GM12878 (cell line): ENCODE measurements at places on chromosomes 2 and 18.
A peak's percentile ranks its signal among the peaks of the same experiment; 100 is the strongest.

DNA sequence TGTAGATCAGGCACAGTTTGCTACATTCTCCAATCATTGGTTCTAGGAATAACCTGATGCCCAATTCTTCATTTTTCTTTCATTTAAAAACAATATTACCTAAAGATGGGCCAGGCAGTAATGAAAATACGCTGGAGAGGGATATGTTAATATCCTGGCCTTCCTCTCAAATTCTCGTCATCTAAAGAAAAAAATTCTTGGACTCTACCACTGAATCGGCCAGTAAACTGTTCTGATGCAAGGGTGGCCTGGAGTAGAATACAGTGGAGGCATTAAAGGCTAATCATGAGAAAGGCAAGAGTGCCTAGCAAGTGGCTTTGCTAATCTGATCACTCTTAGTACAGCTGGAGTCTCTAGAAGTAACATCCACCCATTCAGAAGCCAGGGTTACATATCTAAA lies 157.7 kb downstream of the ANTXR1 start:
- DNase-seq = no peak
- H3K4me1 ChIP-seq = 0 out of 2 replicates have a peak, but pooled peaks cover 2% of the 10 kb centered on the region
- peaks cover 16% of the 10 kb centered on the region for H3K27me3 ChIP-seq
- H3K27ac ChIP-seq = no peak overlapping the region
- H3K4me3 ChIP-seq = no peak overlapping the region

DNA sequence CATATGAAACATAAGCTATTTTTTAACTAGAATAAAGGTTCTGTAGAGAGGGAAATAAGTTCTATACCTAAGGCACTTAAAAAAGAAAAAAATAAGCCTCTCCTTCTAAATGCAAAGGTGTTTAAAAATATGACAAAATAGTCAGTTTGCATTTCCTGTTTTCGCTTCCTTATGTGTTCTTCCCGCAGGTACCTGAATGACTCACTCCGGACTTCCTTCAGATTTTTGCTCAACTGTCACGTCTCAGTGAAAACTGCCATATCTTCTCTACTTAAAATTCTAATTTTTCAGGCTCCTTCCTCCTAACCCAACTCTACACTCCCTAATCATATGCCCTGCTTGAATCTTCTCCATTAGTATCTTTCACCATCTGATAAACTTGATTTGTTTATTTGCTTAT lies 1333.1 kb downstream of the LRP1B start:
- no peak overlapping the region for H3K4me3 ChIP-seq
- H3K27ac ChIP-seq = no peak overlapping the region
- no peaks in the 10 kb centered on the region for H3K27me3 ChIP-seq
- peak; percentile 23 for DNase-seq

DNA sequence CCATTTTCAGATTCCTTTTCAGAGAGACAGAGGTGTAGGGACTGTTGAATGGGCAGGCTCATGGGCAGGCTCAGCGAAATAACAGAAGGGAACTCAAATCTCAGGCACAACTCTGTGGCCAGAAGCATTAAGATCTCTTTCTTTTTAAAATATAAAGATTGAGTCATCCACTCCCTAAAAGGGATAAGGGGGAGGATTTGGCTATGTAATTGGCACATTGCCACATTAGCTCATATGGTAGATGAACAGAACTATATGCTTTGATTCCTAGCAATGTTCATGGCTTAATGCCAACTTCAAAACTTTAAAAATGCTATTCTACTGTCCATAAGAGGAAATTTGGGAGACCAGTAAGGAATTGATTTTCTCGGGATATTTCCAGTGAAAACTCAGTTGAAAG lies 53.8 kb upstream of the SLC5A7 start:
- no peaks in the 10 kb centered on the region for H3K4me1 ChIP-seq
- no peak overlapping the region for H3K4me3 ChIP-seq
- DNase-seq = no peak
- H3K27ac ChIP-seq = no peak overlapping the region

DNA sequence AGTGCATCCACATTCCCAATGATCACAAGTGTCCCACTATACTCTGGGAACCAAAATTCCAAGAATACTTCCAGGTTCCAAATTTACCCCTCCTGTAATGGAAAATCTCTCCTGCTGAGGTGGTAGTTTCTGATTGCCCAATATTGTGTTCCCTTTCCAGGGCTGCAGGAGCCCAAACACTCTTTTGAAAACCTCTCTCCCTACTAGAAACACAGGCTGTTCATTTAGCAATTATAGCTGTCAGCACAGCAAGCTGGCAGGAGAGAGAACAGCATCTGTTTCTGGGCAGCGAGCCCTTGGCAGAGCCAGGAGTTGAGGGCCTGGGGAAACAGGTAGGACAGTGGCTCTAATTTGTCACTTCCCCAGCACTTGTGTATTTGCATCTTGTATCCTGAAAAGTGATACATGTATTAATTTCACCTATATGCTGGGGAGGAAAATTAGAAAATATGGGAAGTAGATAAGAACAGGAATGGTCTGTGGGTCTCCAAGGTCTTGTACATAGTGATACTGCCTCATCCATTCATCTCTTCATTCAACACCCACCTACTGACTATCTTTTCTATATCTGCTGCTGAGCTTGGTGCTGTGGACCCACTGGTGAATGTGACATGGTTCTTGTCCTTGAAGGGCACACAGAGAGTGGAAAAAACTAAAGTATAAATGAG lies 16.9 kb upstream of the PAIP2B start:
- no peak for DNase-seq
- no peaks in the 10 kb centered on the region for H3K27me3 ChIP-seq
- H3K4me3 ChIP-seq = no peak overlapping the region
- no peaks in the 10 kb centered on the region for H3K36me3 ChIP-seq
- no peak overlapping the region for H3K27ac ChIP-seq
- no peaks in the 10 kb centered on the region for H3K4me1 ChIP-seq

- H3K27me3 ChIP-seq = no peaks in the 10 kb centered on the region; the same call in 1 of the 2 replicates
- H3K4me3 ChIP-seq = no peak overlapping the region
- H3K4me1 ChIP-seq = no peaks in the 10 kb centered on the region
- no peaks in the 10 kb centered on the region for H3K36me3 ChIP-seq
- no peak overlapping the region for H3K27ac ChIP-seq
Observed at GRCh38 chr2:239459606-239460005, 58.8 kb upstream of the HDAC4 start.
